ENCODE measurements at places on chromosomes 3 and 15.
A peak's percentile ranks its signal among the peaks of the same experiment; 100 is the strongest.

DNA sequence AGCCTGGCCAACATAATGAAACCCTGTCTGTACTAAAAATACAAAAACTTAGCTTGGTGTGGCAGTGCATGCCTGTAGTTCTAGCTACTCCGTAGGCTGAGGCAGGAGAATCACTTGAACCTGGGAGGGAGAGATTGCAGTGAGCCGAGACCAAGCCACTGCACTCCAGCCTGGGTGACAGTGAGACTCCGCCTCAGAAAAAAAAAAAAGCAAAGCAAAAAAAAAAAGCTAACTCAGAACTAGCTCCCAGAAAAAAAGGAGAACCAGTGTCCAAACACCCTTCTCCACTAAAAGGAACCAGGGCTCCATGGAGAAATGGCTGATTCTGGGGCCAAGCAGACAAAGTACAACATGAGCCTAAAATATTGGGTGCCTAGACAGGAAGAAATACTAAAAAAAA is 16.7 kb upstream of the CRTC3 start:
- no peak for DNase-seq

DNA sequence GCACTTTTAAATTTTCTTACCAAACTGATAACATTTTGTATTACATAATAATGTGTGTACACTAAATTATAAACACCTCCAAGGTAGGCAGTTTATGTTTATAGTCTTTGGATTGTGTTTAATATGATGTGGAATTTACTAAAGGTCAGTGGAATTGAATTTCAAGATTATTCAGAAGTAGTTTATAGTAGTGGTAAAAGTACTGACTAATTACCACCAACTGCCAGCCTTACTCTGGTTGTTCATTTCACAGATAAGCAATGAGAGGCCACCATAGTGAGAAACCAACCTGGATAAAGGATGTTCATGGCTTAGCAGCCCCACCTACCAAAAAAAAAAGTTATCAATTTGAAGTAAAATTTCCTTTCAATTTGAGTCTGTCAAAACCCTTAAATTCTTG is 54.0 kb upstream of the EIF5A2 start:
- no peak for DNase-seq

DNA sequence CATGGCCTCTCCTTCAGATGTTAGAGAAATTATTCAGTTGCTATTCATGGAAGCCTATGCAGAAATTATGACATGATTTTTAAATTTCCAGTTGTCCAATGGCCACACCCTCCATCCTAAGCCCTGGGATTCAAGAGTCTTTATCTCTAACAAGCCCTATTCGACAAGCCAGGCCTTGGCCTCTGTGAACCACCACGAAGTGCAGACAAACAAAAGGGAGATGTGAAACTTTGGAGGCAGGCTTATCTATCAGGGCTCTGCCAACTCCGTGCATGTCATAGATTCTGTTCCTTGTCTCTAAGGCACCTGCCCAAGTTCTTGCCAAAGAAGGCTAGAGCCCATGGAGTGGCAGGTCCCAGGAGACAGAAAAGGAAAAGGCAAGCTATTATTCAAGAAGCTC is 212.4 kb upstream of the ADAMTS9 start:
- DNase-seq, result no peak

GRCh38 chr3:195931582-195932273 is 23.4 kb upstream of the TNK2 start:
- DNase-seq, result no peak

DNA sequence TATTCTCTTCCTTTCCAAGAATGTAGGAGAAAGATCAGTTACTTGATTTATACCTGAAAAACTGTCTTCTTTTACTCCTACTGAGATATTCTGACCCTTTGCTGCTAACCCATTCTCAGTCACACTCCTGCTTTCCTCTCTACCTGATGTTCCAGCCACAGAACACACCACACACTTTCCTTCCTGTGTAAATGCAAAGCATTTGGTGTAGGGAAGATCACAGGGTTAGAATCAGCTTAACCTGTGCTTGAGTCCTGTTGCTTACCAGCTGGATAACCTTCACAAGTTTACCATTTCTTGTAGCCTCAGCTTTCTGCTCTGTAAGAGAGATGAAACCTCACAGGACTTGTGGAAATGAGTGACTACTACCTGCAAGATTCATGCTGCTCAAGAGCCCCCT is 489.8 kb upstream of the GOLIM4 start:
- DNase-seq, result no peak

DNA sequence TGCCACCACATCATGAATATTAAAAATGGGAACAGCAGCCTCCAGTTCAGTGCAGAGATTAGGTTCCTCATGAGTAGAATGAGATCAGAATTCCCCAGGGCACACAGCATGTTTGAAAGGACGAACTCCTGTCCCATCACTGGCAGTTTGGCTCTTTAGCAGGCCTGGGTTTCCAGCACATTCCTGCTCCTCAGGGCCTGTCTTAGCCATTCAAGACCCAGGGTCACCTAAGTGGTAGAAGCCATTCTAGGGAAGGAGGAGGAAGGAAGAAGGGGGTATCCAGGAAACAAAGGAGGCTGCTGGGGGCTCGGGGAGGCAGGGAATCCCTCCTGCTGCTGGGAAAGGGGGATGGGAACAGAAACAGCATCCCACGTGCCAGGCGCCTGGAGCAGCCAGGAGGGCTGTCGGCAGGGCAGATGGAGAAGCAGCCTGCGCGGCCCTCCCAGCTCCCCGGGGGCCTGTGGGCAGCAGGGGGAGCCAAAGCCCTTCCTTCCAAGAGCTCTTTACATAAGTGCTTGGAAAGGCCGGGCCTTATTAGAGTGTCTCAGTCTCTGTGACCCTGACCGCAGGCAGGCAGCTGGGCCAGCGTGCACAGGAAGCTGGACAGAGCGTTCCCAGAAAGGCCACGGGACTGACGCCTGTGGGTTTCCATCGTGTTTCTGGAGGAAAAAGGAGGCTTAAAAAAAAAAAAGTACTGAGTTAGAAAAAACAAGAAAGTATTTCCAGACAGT is 24.7 kb downstream of the LOXL1 start:
- DNase-seq, result peak; percentile 75

GRCh38 chr15:64701051-64701450 is 74.3 kb downstream of the RBPMS2 start:
- DNase-seq, result no peak

GRCh38 chr15:58271410-58271809 is 133.2 kb downstream of the AQP9 start:
- DNase-seq, result no peak

DNA sequence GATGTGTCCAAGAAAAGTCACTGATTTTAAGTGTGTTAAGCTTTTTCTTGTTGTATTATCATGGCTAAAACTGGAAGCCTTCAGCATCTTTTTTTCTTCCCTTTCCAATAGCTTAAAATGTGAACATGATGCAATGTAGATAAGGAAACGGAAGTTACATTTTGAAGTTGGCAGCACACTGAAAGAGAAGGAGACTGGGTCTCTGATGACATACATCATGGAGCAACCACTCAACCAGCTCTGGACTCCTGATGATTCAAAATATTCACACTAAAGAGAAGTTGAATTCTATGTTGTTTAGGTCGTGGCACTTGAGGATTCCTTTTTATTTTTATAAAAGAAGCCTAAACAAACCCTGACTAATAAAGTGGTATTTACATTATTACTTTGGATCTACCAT is 488.3 kb upstream of the ALCAM start:
- no peak for DNase-seq

DNA sequence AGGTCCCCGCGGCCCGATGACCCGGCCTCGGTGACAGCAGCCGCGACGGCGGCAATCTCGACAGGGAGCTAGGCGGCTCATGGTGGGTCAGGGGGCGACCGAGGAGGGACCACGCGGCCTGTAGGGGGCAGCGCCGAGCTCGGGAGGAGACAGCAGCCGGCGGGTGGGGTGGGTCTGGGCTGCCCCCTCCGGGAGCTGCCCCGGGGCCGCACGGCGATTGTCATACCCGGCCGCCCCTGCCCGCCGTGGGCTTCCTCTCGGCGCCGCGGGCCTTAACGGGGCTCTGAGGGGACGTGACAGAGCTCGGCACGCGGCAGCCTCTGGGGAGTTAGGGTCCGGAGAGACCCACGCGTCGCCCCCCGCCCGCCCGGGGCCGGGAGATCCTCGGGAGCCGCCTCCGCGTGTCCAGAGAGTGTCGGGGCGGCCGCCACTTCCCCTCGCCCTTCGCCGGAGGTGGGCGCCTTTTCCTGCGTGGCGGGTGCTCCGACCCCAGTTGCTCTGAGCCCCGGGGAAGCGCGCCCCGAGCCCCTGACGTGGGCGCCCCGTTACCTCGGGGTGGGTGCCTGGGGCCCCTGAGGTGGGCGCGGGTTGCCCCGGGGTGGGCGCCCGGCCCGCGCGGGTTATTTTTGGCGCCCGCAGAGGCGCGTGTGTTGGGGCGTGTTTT is 539 bp upstream of the PLCL2 start:
- DNase-seq, result peak; percentile 84

GRCh38 chr15:74428970-74429780 is 4.6 kb downstream of the SEMA7A start:
- no peak for DNase-seq

GRCh38 chr3:98855806-98856400 is 45.6 kb downstream of the DCBLD2 start:
- DNase-seq, result no peak

DNA sequence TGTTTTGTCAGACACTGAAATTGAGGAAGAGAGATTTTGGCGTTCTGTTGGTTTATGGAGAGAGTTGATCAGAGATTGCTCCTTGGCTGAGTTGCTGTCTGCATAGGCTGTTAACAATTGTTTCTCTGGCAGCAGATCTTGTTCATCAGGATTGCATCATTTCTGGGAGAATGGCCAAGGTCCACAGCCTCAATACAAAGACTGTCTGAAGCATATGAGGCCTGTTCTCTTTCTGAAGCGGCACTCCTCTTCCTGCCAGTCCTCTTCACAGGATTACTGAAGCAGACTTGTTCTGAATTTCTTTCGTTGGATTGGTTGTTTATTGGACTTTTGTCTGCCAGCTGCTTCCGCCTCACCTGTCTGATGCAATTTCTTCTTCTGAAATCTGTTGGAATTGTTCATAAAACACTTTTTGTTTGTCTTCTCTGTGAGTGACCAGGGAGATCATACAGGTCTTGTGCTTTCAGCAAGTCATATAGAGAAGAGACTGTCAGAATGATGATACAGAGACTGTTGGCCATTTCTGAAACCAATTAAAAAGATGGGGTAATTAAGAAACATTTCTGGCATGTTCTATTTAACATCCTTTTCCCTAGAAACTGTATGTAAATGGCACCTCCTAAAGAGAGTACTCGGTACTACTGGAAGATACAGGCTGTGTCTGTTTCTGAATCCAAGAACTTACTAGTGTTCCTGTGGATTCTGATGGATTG is 25.5 kb downstream of the SETD5 start:
- DNase-seq, result no peak

- no peak for DNase-seq
Measured at GRCh38 chr3:38116471-38117162, 20.3 kb downstream of the ACAA1 start.

DNA sequence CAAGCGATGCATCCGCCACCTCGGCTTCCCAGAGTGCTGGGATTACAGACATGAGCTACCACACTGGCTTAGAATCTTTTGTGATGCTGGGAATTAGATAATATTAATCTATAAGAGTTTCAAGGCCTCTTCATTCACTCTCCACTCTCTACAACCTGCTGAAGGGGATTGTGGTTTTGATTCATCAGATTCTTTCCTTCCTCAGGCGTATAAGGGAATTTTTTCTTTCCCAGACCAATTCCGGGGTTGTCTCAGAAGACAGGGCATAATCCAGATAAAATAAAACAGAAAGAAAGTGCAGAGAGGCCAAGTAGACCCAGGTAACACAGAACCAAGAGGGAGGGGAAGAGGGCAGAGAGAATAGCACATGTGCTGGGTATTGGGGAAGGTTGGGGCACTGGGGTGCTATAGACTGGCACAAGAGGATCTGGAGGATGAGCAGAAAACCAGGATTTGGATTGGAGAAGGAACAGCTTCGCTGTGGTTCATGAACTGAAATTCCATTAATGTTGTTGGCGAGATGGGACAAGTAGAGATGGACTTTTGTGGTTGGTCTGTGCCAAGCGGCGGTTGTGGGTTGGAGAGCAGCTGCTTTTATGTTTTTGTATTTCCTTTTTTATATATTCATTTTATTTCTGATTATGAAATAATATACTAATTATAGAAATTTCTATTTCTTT is 12.8 kb downstream of the ARL6IP5 start:
- DNase-seq, result no peak

DNA sequence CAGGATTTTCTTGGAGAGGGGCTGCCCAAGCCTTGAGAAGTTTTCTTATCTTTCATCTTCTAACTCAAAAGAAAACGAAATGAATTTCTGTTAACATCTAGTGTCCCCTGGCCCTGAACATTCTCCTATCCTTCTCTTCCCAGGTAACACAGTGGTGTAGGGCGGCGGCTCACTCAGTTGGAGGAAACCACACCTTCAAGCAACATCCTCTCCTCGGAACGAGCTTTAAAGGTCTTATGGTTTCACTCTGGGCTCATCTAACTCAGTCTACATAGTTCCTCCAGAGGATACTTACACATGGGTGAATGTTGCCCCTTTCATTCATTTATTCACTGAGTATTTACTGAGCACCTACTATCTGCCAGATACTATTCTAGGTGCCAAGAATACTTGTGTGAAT is 31.0 kb upstream of the KLHL6 start:
- no peak for DNase-seq

- no peak for DNase-seq
Measured at GRCh38 chr15:68318931-68319909, 41.7 kb downstream of the FEM1B start.

- DNase-seq, result no peak
Measured at GRCh38 chr3:58564456-58565160, 12.6 kb downstream of the FAM107A start.

GRCh38 chr3:12574661-12575060 is 17.8 kb downstream of the MKRN2 start:
- DNase-seq, result no peak

DNA sequence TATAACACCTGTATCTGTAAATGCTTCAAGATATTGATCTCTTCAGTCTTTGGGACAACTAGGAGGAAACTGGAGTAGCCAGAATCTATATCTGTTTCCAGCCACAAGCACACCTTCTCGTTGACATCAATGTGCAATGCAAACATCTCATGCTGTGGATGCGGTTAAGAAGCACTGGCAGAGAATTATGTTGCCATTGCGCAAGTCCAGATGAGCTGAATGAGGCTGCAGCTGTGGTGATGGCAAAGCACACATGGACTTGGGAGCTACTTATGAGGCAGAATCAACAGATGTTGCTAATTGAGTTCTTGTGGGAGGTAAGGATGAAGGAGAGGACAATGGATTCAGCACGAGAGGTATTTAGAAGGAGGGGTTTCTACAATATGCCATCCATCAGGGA is 90.9 kb downstream of the STRIT1 start:
- no peak for DNase-seq

DNA sequence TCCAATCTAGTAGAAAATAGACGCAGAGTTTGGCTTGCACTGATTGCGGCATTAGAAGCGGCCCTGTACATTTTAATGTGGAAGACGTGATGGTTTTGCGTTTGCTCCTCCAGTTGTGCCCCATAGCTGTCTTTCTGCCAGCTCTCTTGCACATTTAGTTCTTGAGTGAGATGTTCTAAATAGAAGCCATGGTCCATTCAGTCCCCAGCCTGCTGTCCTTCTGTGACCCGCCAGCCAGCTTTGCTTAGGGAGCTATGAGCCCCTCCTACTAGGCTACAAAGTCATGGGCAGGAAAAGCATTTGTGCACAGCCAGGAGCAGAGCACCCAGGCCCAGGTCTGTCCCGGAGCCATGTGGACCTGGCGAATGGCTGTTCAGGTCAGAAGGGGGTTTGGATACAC is 50.3 kb downstream of the APBA2 start:
- no peak for DNase-seq

- DNase-seq, result no peak
Measured at GRCh38 chr3:28575100-28575745, 226.6 kb upstream of the AZI2 start.

Measured in activated naive CD4-positive, alpha-beta T cell treated with anti-CD3 and anti-CD28 coated beads, Interleukin-2, amount 50 U/mL, for 16 hours (primary cell).